ENCODE measurements at places on chromosomes 7 and 10.

GRCh38 chr7:10429031-10429430, 544.6 kb upstream of the PHF14 start:
- no peaks in the 10 kb centered on the region for H3K36me3 ChIP-seq
- H3K4me1 ChIP-seq: no peaks in the 10 kb centered on the region
- no peak overlapping the region for H3K4me3 ChIP-seq
- no peak overlapping the region for H3K27ac ChIP-seq
- no peak for DNase-seq

DNA sequence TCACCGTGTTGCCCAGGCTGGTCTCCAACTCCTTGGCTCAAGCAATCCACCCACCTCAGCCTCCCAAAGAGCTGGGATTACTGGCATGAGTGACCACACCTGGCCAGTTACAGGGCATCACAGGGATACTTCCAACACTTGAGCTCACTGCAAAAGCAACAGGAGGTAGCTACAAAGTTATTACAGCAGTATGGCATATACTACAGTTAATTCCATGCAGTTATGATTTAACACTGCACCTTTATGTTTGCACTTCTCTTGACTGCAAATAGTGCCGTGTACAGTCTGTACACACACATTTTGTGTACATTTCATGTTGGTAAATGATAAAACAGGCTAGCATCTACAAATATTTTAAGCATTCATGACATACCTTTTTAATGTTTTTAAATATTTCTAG, 21.3 kb downstream of the SRPK2 start:
- H3K36me3 ChIP-seq: no peaks in the 10 kb centered on the region
- no peak overlapping the region for H3K4me3 ChIP-seq
- no peaks in the 10 kb centered on the region for H3K27me3 ChIP-seq
- DNase-seq: no peak

GRCh38 chr10:29304264-29304994, 15.6 kb downstream of the LYZL1 start:
- no peaks in the 10 kb centered on the region for H3K27me3 ChIP-seq
- no peaks in the 10 kb centered on the region for H3K36me3 ChIP-seq
- no peak overlapping the region for H3K4me3 ChIP-seq
- DNase-seq: peak; percentile 81
- peaks cover 19% of the 10 kb centered on the region for H3K4me1 ChIP-seq
- peak overlapping the region; percentile 70 for H3K27ac ChIP-seq

DNA sequence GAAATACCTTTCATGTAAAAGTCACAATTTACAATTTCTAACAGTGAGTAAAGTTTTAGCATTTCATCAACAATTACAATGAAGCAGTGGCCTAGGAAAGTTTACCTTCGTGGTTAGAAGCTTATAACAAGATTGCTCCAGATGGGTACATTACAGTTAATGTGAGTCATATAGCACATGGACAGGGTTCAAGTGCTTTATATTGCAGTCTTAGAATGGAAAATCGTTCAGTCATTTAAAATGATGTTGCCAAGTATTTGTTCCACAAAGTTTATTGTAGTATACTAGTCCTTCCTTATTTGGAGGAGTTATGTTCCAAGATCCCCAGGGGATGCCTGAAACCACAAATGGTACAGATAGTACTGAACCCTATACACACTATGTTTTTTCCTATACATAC, 174.6 kb upstream of the TARP start:
- peak; percentile 32 for DNase-seq
- H3K36me3 ChIP-seq: no peaks in the 10 kb centered on the region
- H3K27ac ChIP-seq: no peak overlapping the region

DNA sequence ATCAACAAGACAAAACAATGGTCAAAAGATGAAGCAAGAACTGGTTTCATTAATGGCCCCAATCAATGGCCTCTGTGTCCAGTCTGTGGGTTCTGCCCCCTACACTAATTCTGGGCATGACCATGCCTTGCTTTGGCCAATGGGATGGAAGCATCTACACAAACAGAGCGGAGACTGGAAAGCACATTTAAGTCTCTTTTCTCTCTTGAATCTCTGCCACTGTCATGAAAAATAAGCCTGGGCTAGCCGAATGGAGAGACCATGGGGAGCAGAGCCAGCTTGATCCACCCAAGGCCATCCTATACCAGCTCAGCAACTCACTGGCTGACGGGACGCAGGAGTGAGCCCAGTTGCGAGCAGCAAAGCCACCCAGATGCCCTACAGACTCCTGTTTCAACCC, 30.9 kb downstream of the ANKRD16 start:
- no peak overlapping the region for H3K27ac ChIP-seq
- H3K4me1 ChIP-seq: no peaks in the 10 kb centered on the region
- no peak for DNase-seq

- H3K27ac ChIP-seq: no peak overlapping the region
- H3K36me3 ChIP-seq: peaks cover 13% of the 10 kb centered on the region
- H3K4me1 ChIP-seq: no peaks in the 10 kb centered on the region
Observed at GRCh38 chr7:149544028-149544427, 46.4 kb upstream of the ZNF746 start.

- DNase-seq: peak; percentile 25
- H3K27me3 ChIP-seq: peaks cover 75% of the 10 kb centered on the region
- H3K4me3 ChIP-seq: peak overlapping the region; percentile 43
- no peaks in the 10 kb centered on the region for H3K4me1 ChIP-seq
- H3K36me3 ChIP-seq: no peaks in the 10 kb centered on the region
- H3K27ac ChIP-seq: no peak overlapping the region
Observed at GRCh38 chr10:111077785-111078504, 1.1 kb downstream of the ADRA2A start.

DNA sequence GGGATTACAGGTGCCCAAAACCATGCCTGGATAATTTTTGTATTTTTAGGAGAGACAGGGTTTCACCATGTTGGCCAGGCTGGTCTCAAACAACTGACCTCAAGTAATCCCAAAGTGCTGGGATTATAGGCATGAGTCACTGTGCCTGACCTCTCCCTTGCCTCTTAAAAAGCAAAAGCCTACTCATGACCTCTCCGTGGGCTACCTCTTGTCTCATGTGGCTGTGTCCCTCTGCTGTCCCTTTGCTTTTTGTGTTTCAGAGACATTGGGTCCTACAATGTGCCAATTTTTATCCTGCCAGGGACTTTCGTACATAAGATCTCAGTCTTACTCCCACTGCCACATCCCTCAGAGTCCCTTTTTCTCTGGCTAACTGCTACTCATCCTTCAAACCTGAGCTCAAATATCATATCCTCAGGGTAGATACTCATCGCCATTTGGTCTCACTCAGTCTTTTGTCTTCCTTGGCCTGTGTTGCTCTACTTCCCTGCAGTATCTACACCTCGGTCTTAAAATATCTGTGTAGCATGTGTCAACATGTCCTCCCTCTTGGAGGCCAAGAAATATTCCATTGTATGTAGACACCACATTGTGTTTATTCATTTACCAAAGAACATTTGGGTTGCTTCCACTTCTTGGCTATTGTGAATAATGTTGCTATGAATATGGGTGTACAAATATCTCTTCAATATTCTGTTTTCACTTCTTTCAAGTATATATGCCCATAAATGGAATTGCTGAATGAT, 465.0 kb upstream of the KLF6 start:
- no peak for DNase-seq
- no peaks in the 10 kb centered on the region for H3K27me3 ChIP-seq
- H3K36me3 ChIP-seq: no peaks in the 10 kb centered on the region
- H3K27ac ChIP-seq: no peak overlapping the region
- no peaks in the 10 kb centered on the region for H3K4me1 ChIP-seq

GRCh38 chr7:972676-973309, 2.6 kb downstream of the COX19 start:
- peaks cover 14% of the 10 kb centered on the region for H3K36me3 ChIP-seq
- DNase-seq: peak; percentile 60
- no peak overlapping the region for H3K4me3 ChIP-seq
- H3K27ac ChIP-seq: no peak overlapping the region

- H3K4me3 ChIP-seq: no peak overlapping the region
- H3K27me3 ChIP-seq: no peaks in the 10 kb centered on the region
- H3K4me1 ChIP-seq: no peaks in the 10 kb centered on the region
Observed at GRCh38 chr7:134515569-134516468, 11.5 kb upstream of the AKR1B10 start.

- peak; percentile 61 for DNase-seq
- H3K27me3 ChIP-seq: peaks cover 36% of the 10 kb centered on the region
- H3K4me1 ChIP-seq: no peaks in the 10 kb centered on the region
- H3K36me3 ChIP-seq: no peaks in the 10 kb centered on the region
- H3K27ac ChIP-seq: no peak overlapping the region
Observed at GRCh38 chr7:73879977-73880681, 19.2 kb downstream of the TMEM270 start.

- DNase-seq: no peak
- no peak overlapping the region for H3K4me3 ChIP-seq
- H3K27me3 ChIP-seq: no peaks in the 10 kb centered on the region
- H3K27ac ChIP-seq: no peak overlapping the region
Observed at GRCh38 chr10:59512951-59513350, 150.6 kb upstream of the FAM13C start.

DNA sequence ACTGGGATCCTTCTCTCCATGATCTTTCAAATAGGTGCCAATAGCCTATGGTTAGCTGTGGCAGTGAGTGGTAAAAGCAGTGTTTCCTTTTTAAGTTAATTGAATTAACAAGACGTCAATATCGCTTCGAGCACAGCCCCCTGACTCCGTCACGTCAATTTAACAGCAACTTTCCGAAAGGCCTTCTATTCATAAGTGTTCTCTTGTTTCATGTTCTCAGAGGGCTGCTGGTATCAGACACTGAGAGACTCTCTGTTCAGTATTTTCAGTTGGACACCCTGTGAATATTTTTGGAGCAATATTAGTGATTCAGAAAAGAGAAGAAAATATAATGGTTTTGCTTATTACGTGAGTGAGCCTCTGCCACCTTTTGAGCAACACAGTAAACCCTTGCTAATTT, 174.2 kb upstream of the INSYN2A start:
- H3K27me3 ChIP-seq: no peaks in the 10 kb centered on the region
- no peak overlapping the region for H3K4me3 ChIP-seq
- no peak for DNase-seq

DNA sequence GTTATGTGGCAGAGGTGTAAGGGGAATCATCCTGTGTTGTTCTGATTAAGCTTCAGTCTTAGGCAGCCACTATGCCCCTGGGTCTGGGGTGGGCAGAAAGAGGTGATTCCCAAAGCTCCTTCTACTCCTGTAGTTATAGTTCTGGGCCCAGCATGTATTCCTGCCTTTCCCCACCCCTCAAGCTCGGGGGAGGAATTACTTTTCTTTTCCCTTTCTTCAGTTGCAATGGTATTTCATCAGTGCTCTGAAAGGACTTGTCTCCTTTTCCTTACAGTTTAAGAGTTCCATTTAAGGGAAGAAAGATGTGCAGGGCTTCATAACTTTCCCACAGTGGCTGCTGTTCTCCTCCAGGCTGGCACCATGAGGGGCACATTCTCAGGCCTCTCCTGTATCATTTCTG, 94.2 kb downstream of the MTPAP start:
- DNase-seq: no peak
- H3K27me3 ChIP-seq: no peaks in the 10 kb centered on the region
- H3K4me3 ChIP-seq: no peak overlapping the region
- no peaks in the 10 kb centered on the region for H3K36me3 ChIP-seq
- H3K27ac ChIP-seq: no peak overlapping the region
- H3K4me1 ChIP-seq: no peaks in the 10 kb centered on the region

DNA sequence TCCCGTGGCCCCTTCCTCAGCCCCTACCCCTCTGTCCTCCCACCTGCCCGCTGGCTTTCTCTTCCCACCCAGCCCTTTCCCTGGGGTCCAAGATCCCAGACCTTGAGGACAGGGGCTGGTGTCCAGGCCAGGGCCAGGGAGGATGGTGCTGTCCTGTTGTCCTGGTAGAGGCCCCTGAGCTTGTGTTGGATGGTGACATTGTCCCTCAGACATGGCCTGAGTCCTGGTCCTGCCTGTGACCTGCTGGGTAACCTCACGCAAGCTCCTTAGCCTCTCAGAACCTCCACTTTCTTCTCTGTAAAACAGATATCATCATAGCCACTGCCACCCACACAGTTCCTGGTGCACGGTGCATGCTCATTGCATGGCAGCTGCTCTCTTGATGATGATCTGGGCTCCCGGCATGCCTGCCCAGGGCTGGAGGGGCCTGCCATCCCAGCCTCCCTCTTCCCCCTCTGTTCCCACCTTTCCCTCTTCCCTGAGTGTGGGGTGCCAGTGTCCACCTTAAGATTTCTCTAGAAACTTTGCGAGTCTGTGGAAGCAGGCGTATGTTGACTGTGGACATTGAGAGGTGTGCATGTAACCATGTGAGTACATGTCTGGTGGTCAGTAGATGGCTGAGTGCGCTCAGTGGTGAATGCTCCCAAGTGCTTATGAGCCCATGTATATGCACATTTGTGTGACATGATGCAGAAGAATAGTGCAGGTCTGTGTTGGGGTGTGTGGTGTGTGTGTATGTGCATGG, 60.4 kb downstream of the NEURL1 start:
- H3K4me3 ChIP-seq: no peak overlapping the region
- no peaks in the 10 kb centered on the region for H3K36me3 ChIP-seq
- no peak overlapping the region for H3K27ac ChIP-seq

DNA sequence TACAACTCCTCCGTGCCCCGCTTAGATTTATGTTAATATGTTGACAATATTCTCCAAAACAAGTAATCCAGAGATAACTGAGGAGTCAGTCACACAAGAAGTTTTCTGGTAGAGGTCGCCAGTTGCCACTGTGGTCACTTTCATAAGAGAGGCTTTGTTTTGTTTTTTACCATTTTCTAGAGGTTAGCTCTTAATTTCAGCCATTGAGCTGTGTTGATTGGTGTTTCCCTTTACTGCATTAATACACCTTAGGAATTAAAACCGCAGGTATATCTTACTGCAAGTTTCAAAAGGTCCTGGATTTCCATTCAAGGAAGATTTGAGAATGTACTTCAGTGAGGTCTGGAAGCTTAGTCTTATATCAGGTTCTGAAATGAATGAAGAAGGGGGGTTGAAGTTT, 3.5 kb downstream of the BMI1 start:
- H3K27ac ChIP-seq: no peak overlapping the region
- peaks cover 16% of the 10 kb centered on the region for H3K4me1 ChIP-seq
- H3K36me3 ChIP-seq: peaks cover 16% of the 10 kb centered on the region
- DNase-seq: no peak
- H3K4me3 ChIP-seq: peak overlapping the region; percentile 59

- no peak overlapping the region for H3K27ac ChIP-seq
- H3K4me3 ChIP-seq: no peak overlapping the region
- peaks cover 47% of the 10 kb centered on the region for H3K36me3 ChIP-seq
- no peaks in the 10 kb centered on the region for H3K4me1 ChIP-seq
- DNase-seq: no peak
Observed at GRCh38 chr7:106255246-106255645, 29.5 kb downstream of the NAMPT start.

- H3K27ac ChIP-seq: no peak overlapping the region
- no peak for DNase-seq
- H3K36me3 ChIP-seq: no peaks in the 10 kb centered on the region
- no peaks in the 10 kb centered on the region for H3K4me1 ChIP-seq
- H3K4me3 ChIP-seq: no peak overlapping the region
Observed at GRCh38 chr7:157855016-157855415, 518.2 kb downstream of the DNAJB6 start.

- H3K4me3 ChIP-seq: no peak overlapping the region
- H3K4me1 ChIP-seq: no peaks in the 10 kb centered on the region
- no peaks in the 10 kb centered on the region for H3K36me3 ChIP-seq
- H3K27ac ChIP-seq: no peak overlapping the region
- no peaks in the 10 kb centered on the region for H3K27me3 ChIP-seq
Observed at GRCh38 chr7:111324228-111324627, 233.3 kb downstream of the LRRN3 start.

Measured in cardiac muscle cell (in vitro differentiated cells and primary cell).